ENCODE measurements at places on chromosomes 3 and 15.

DNA sequence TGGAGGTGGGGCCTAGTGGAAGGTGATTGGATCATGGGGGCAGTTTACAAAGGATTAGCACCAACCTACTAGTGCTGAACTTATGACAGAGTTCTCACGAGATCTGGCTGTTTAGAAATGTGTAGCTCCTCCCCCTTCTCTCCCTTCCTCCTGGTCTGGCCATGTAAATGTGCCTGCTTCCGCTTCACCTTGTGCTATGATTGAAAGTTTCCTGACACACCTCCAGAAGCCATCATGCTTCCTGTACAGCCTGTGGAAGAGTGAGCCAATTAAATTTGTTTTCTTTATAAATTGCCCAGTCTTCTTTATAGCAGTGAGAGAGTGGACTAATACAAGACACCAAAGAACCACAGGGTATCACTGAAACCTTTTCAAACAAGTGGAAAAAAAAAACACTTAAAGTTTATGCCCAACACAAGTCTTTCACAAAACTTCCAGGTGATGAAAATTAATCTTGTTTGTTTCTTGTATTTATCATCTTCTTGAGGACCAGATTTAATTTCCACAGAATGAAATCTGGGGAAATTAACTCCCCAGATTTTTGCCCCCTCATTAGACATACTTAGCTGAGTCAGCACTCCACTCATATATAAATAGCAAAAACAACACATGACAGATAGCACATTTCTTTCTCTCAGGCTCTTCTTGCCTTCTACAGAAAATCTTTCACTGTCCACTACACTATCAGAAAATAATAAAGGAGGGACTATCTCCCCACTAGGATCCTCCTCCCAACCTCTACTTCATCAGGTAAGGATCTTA, 847.2 kb downstream of the TUSC7 start:
- no peak for DNase-seq

DNA sequence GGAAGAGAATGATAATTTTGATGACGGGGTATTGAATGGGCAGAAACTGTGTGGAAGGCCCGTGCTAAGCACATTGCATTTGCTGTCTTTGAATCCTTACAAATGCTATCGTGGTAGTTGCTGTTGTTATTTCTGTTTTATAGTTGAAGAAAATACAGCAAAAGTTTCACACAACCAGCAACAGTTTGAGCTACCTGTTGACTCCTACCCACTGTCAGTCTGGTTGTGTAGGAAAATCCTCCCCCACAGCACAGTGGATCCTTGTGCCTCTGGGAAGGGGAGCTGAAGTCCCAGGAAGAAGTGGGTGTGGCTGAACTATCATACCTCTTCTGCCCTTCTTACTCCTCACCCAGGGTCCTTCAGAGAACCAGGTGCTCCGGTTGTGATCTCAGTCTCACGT, 29.4 kb downstream of the MRAS start:
- DNase-seq: no peak

DNA sequence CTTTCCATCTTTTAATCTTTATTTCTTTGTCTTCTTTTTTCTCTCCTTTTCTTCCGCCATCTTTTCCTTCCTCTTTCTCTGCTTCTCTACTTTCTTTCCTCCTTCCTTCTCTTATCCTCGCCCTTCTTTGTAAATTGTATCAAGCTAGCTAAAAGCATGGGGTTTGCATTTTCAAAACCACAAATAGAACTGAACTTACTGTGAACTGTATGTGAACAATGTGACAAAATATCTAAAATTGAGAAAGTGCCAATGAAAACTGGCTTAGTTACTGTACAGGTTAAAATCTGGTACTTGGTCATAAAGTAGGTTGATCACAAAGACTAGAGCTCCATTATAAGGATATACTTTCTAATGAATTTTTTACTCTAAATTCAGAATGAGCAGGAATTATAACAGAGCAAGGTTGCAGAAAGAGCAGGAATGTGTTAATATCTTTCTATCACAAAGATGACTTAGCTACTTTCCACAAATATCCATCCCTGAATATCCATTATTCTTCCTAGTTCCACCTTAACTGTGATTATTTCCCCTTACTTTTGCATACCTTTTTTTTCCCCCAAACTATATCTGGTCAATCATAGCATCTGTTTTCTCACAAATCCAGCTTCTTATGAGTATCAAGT, 122.4 kb downstream of the LSAMP start:
- DNase-seq: no peak

DNA sequence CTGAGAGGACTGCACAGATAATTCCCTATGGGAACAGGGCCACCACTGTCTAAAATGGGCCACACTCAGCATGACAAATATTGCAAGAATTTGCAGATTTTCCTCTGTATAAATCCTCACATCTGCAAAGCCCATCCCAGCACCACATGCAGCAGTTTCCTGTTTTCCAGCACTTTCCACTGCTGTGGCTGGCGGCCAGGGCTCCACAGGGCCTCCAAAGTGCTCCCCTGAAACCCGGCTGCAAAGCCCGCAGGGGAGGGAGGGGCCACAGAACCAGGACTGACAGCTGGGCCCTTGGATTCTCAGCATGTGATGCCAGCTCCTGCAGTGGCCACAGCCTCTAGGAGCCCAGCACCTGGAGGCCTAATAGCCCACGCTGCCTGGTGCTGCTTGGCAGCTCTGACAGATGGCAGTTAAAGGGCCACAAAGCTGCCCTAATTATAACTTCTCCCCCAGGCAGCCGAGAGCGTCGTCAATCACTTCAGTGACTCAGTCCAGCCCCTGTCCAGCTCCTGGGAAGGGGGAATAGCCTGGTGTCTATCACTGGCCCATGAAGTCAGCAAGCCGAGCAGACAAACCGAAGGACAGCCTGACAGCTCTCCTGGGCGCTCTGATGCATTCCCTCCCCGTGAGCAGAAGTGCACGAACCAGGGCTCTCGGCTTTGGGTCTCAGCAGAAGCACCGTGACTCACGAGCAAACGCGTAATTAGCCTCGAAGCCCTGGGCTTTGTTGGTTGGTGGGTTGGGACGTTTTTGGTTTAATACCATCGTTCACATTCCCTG, 4.7 kb downstream of the LRRC15 start:
- DNase-seq: no peak

DNA sequence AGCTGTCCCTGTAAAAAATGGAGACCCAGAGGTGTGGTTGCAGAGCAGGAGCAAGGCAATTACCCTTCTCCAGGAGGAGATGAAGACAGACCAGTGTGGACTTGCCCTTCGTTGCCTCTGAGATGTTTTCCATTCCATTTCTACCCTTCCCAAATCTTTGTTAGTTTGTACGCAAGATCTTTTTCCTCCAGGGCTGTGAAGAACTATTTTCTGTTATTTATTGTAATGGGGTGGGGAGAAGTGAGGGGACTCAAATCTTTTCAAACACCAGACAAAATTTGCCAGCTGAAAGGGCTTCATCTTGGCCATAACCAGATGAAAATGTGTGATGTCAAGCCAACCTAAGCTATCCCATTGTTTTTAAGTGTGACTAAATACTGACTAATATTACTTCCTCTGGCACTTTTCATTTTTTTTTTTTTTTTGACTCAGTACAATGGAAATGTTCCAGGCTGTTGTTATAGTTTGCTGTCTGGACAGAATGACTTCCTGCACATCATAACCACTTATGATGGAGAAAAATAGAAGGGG, 271.3 kb upstream of the TPRG1 start:
- no peak for DNase-seq

DNA sequence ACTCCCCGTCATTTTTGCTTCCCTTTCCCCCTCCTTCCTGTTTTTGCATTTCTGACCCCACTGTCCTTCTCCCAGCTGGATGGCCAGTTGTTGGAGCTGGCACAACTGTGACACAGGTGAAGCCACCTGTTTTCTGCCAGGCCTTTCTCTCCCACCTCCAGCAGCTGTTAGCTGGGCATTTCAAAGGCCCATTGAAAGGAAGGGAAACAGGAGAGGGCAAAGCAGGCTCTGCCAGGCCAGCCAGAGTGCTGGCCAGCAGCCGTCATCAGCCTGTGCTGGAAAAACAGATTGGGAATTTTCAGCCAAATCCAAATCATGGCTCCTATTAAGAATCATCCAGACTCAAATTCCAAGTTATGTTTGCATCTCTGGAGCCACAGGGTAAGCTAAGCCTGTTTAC, 155.2 kb upstream of the C2CD4B start:
- no peak for DNase-seq

DNA sequence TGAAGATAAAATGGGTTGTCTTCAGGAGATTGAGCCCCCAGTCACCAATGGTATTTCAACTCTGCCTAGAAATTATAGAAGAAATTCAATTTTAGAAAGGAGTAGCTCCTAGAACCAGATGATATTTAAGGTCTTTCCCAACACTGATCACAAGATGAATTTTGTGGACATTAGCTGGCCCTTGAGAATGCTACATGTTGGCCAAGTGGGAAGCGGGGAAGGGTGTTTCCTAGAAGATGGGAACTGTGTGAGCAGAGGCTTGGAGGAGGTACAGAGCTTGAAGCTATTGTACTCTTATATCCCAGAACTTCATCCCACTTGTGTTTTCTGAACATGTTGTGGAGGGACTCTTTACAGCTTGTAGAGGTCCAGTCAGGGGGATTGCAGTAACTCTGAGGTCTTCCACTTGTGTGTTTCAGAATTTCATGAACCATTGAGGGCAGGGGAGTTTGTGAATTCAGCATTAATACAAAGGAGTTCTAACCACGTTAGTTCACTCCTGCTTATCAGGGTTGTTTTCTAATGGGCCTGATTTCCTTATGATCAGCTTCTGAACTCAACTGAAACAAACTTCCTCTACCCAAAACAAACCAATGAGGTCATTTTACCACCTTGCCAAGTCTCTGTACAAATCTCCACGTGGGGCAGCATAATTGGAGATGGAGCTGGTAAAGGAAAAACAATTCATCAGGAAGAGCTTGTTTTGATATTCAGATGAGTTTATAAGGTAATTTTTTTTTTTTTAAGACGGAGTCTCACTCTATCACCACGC, 152.6 kb upstream of the TPM1 start:
- DNase-seq: no peak

- DNase-seq: no peak
Measured at GRCh38 chr15:78210349-78210717, 24.0 kb downstream of the ACSBG1 start.

GRCh38 chr15:91168457-91168856, 68.4 kb downstream of the SV2B start:
- DNase-seq: no peak

- no peak for DNase-seq
Measured at GRCh38 chr15:77107531-77108355, 36.8 kb upstream of the TSPAN3 start.

- no peak for DNase-seq
Measured at GRCh38 chr3:17006132-17006852, 121.5 kb downstream of the PLCL2 start.

DNA sequence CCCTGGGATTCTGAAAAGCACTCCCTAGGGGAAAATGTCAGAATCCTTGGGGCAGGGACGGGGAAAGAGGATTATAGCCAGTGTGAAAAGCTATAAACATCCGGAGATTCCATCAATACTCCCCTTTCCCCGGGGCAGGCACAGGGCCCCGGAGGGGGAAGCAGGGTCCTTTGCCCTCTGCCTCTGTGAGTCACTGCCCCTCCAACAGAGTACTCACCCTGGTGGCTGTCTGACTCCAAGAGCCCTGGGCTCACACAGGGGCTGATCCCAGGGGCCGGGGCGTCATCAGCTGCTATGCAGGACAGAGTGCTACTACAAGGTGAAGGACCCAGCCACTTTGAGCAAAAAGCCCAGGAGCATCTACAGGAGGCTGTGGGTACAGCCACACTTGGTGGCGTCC, 133.0 kb upstream of the PRR20G start:
- no peak for DNase-seq

- DNase-seq: no peak
Measured at GRCh38 chr3:83807511-83807910, 1151.3 kb upstream of the CADM2 start.

DNA sequence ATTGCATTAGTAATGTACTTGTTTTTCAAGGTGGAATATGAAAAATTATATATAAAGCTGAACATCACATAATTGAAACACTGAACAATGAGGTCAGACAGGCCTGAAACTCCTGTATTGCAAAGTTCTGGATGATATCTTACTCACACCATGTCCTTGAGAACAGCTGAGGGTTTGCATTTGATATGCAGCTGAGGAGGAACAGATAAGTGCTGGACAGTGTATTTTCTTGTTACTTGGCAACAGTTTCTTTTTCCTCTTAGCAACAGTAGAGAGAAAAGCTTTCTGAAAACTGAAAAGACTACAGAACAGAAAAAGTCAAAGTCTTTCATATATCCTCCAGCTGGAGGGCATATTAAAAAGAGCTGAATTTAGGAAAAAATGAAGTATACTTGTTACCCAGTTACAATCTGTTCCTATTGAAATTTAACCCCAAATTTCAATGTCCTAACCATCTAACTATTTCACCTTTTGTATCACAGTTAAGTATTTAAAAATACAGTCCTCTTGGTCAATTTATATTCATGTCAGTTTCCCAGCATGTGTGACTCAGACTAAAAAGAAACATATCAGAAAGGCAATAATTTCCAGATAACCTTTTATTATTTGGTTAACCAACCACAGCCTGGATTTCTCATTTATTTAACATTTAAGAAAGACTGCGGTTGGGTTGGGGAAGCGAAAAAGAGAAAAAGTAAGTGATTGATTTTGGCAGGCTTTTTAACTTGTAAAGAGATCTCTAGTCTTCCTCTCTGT, 733.0 kb upstream of the DPPA4 start:
- no peak for DNase-seq

DNA sequence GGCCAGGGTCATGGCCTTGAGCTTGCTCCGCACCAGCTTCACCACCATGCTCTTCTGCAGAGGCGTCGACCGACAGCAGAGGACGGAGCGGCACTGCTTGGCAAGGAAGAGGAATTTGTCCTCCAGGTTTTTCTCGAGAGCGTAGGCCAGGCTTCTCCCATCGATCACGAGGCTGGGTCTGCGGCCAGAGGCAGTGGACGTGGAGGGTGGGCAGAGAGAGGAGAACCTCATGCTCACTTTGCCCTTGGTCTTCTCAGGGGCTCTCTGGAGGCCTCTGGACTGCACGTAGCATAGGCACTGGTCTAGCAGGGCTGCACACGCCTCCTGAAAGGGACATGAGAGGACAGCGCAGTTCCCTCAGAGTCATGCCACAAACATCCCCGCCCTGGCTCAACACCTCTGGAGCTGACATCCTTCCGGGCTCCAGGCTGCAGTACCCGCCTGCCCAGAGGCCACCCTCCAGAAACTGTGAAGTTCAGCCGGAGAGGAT, 168.3 kb downstream of the ATP10A start:
- no peak for DNase-seq

- DNase-seq: no peak
Measured at GRCh38 chr3:53361852-53362251, 14.5 kb upstream of the DCP1A start.

GRCh38 chr3:128007033-128007424, 45.2 kb upstream of the SEC61A1 start:
- no peak for DNase-seq

- no peak for DNase-seq
Measured at GRCh38 chr15:84813931-84814330, 3.2 kb upstream of the ALPK3 start.

DNA sequence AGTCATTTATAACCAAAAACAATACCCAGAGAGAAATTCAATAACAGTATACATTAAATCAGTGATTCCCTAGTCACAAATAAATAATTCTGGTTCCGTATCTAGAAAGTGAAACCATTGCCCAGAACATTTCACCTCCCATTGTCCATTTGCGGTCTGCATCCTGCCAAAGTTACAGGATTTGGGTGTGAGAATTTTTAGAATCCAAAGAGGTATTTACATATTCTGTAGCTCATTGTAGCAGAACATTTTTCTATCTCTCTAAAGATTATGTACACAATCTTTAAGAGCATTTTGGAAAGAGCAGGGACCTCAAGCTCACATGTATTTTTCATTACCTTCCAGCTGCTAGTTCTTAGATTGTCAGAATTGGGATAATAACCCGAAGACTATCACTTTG, 261.6 kb downstream of the CHL1 start:
- no peak for DNase-seq
